ENCODE measurements at places on chromosomes 6 and 20.

GRCh38 chr20:38304845-38305447 lies 990 bp downstream of the BPI start:
- peak; percentile 41 for DNase-seq

DNA sequence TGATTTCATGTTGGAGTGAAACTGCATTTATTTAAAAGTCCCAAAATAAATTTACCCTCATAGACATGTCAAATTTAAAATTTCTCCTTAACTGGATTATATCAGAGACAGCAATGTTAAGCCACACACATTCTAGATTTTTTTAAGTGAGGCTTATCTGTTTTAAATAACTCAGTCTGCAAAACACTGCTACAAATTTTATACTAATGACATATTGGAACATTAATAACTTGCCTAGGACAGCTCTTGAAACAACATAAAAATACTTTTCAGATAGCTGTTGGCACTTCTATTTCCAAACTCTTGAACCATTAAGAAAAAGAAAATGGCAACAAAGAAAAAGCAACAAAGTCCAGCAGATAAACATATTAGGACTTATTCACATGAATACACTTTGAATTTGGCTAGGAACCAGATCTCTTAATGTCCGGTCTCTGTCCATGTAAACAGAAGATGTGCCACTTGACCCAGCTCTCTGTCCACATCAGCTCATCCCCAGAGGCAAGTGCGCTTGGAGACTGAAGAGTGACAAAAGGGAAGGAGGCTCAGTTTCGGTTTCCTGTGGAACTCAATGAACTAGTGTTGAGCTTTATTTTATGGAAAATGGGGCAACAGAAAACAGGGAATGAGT lies 219.3 kb upstream of the THBS2 start:
- DNase-seq, result no peak

DNA sequence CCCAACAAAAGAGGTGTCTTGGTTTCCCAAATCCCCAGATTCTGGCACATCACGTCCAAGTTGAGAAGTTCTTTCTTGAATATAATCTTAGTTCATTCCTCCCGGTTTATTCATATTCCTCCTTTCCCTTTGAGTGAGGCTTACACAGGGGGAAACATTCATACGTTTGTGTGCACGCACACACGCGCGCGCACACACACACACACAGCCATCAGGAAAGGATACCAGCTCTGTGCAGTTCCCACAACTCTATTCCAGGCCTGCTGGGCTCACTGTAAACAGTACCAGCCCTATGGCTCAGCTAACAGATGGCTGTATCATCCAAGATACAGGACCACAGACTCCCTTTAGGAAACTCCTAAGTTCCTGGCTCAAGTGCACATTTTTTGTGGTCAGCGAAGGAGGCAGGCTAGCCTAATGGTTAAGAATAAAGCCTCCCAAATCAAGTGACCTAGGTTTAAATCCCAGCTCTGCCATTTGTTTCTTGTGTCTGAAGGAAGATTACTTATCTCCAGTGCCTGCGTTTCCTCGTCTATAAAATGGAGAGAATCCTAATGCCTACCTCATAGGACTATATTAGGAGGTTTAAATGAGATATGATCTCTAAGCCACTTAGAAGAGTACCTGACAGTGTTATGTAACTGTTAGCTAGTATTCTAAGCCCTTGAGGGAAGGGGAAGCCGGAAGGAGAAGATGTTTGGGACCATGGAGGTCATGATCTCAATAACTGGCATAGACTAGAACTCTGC lies 3.7 kb upstream of the TAF8 start:
- DNase-seq, result peak; percentile 37

GRCh38 chr20:38004416-38004815 lies 28.8 kb downstream of the TTI1 start:
- no peak for DNase-seq

DNA sequence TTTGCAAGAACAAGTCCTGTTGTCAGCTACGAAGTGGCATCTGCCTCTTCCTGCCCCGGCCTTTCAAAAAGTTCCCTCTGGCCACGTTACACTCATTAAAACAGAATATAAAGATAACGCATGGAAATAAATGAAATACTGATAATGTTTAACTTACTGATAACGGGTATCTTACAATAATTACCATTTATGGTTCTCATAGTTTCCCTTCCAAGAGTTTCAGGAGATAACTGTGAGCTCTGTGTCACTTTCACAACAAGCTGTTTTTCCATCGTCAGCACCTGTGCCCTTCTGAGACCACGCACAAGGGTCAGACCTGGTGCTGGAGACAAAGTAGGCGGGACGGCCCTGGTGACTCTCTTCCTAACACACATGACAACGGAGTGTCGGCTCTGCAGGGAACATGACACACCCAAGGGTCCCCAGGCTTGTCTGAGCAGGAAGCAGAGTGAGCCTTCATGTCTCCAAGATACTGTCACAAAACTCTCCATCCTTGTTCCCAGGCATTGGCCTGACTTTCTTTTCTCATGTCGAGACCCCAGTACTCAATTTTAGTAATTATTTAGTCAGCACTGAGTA lies 86.2 kb upstream of the THBS2 start:
- no peak for DNase-seq

DNA sequence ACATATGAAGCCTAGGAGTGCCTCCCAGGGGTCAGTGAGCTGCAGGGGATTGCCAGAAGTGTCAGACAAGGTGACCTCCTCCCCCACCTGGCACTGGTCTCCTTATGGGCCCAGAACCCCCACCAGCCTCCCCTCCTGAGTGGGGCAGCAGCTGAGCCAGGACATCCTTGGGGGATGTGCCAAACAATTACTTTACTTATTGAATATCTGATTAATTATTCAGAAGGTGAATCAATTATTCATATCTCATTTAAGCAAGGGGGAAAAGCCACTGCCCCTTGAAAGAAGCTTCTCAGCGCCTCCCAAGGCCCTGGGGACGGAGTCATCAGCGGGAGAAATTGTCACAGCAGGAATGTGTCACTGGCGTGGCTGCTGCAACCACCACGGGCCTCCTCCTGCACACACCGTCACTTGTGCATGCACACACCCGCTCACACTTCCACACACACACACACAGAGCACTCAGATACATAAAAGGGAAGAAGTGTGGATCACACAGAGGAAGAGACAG lies 123.4 kb upstream of the MAFB start:
- DNase-seq, result no peak

All from hepatic stellate cell (primary cell).